ENCODE measurements at places on chromosomes 16 and 17. TPM values are rescaled to one million over a fixed set of nuclear protein-coding genes. Genes with fewer than 3 reads are reported as not detected.
A peak's percentile ranks its signal among the peaks of the same experiment; 100 is the strongest.

ANKFN1 gene
- not detected for total RNA-seq

CDRT15L2 gene
- not detected for total RNA-seq

IGSF6 gene
- total RNA-seq = not detected

PTX4 gene
- 0.40 TPM for total RNA-seq

SYNGR3 gene
- 2.8 TPM for total RNA-seq

KRT32 gene
- 1.5 TPM for total RNA-seq

DRG2 gene
- total RNA-seq = 102 TPM

TPSG1 gene
- total RNA-seq = not detected

DNA sequence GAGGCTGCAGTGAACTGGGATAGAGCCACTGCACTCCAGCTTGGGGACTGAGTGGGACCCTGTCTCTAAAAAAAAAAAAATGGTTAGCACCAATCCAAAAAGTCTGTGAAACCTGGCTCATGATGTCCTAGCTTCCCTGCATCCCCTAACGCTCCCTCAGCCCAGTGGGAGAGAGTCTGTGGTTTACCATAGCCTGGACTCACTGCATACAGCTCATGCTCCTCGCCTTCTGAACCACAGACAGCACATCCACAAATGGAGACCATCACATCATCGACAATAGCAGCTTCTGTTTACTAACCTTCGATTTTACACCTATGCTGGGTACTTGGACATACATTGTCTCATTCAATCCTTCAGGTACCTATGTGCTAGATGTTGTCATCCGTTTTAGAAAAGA, 43.6 kb downstream of the NLRC5 start:
- DNase-seq = no peak

DNA sequence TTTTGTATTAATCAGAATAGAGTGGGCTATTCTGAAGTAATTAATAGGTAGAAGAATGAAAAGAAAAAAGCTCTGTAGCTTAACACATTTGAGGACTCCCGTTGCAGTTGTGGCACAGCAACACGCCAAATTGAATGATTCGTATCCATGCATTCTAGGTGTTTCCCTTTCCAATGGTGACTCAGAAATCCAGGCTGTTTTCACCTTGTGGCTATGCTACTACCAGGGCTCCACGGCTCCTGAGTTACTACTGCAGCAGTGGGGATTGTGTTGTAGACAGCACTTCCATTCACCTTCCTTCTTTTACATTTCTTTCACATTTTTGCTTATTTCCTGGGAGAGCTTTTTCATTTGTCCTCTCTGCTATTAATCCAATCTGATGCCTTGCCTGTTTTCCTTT, 1616.4 kb downstream of the CDH8 start:
- no peak for DNase-seq

DNA sequence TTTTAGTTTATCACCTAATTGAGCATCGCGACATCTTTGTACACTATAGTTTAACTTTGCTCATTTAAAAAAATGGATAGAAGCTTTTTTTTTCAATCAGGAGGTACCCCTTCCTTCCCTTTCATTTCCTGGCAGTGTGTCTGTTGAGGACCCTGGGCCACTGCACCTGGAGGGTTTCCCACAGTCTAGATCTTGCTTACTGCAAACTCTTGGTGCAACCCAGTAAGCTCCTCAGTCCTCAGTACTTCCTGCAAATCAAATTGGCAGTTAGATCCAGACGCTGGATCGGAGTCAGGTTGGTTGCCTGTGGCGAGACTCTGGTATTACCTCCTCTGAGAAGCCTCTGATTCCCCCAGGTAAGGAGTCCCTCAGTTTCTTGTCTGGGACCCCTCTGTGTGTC, 162.0 kb downstream of the RAB11FIP4 start:
- DNase-seq = no peak

DNA sequence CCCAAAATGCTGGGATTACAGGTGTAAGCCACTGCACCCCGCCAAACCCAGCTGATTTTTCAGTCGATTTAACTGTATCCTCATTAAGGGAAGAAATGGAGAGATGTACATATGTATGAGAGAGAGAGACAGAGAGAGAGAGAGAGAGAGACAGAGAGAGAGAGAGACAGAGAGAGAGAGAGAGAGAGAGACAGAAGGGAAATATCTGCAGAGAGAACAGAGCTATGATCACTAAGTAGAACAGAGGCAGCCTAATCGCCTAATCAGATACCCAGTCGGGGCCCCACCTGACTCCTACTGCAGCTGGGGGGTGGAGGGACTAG, 70.0 kb downstream of the RBBP6 start:
- no peak for DNase-seq

DNA sequence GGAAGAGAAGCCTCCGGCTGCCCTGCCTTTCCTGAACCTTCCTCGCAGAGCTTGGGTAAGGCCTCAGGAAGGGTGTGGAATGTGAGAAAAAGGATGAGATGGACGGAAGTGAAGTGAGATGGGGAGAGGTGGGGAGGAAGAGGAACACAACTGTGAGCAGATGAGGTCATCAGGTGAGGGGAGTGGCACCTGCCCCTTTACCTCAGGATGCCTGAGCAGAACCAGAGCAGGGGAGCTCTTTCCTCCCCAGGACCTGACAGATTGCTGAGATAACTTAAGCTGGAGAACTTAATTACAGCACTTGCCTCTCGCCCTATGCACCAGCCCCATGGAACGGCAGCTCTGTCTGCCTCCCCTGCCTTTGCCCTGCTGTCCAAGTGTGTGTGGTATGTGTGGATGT, 29.8 kb downstream of the TMEM132E start:
- DNase-seq = no peak

- DNase-seq = peak; percentile 84
Observed at GRCh38 chr17:33267271-33267790, 25.8 kb downstream of the ASIC2 start.

DNA sequence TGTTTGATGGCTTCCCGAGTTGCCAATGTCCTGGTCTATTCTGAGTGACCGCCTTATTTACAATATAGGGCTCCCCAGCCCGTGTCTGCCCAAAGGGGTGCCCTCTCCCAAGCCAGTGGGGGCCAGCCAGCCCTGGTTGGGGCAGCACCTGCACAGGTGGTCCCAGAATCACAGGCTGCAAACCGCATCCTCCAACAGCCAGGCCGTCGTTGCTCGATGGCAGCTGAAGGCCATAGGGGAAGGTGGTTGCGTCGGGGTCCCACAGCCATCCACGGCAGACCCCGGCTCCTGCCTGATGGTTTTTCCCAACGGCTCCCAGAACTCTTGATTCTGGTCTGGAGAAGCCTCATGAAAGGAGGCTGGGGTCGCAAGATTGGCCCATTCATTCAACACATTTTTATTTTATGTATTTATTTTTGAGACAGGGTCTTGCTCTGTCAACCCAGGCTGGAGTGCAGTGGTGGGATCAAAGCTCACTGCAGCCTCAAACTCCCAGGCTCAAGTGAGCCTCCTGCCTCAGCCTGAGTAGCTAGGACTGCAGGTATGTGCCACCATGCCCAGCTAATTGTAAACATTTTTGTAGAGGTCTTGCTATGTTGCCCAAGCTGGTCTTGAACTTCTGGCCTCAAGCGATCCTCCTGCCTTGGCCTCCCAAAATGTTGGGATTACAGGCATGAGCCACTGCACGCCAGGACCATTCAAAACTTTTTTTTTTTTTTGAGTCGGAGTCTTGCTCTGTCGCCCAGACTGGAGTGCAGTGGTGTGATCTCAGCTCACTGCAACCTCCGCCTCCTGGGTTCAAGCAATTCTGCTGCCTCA, 79.0 kb upstream of the TOB1 start:
- DNase-seq = no peak

- no peak for DNase-seq
Observed at GRCh38 chr16:55930036-55930435, 54.9 kb upstream of the CES5A start.

DNA sequence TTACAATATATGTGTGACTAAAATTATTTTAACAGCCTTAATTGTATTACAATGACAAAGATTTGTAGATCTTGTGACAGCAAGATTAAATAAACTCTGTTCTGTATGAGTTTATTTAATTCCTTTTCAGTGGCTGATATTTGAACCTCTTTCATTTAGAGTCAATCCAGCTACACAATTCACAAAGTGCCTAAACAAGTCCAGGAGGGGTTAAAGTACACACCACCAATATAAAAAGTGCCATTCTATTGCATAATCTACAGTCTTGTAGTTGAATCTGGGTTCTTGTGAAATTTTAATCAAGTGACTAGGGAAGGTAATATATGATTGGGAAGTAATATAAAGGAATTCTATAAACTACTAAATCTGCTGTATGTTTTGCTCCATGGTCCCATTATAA, 3.9 kb upstream of the NFAT5 start:
- no peak for DNase-seq

- no peak for DNase-seq
Observed at GRCh38 chr16:69444873-69445517, 20.6 kb downstream of the CYB5B start.

- DNase-seq = peak; percentile 4
Observed at GRCh38 chr16:80836202-80836601, 31.8 kb upstream of the CDYL2 start.

- no peak for DNase-seq
Observed at GRCh38 chr16:23343643-23344612, 41.8 kb downstream of the SCNN1B start.

GRCh38 chr16:65509172-65509571, 387.3 kb upstream of the CDH11 start:
- no peak for DNase-seq

DNA sequence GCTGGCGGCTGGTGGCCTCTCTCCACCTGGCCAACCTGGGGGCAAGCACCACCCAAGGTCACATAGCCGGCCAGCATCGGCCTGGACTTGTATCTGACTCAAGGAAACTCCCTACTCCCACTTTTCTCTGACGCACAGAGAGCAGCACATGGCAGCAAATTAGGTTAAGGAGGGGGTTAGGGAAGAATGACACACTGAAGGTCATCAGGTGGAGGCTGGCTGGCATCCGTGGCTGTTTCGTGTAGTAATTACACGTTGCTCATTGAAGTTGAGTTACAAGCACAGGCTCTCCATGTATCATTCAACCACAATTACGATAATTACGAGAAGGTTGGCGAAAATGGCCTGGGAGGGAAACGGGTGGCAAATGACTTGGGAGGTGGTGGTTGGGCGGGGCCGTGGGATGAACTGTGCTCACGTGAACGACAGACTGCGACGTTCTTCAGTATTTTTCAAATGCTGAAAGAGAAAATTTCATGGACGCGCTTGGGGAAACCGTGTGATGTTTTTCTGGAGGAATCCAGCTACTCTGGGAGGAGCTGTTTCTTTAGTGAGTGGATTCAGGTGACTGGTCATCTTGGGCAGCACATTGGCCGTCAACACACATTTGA, 4.0 kb upstream of the METRNL start:
- DNase-seq = no peak

DNA sequence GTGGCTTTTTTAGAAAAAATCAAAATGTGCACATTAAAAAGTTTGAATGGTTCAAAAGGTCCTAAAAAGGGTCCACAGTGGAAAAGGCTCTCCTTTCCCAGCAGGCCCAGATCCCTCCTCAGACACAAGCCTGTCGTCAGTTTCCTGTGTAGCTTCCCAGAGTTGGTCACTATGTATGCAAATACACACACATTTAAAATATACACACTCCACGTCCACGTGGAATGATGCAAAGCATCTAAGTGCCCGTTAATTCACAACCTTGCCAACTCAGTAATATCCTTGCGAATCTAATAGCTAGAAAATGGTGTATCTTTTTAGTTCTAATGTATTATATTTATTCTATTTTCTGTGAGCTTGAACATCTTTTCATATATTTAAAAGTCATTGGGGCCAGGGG, 17.7 kb downstream of the NLRC5 start:
- DNase-seq = no peak

- peak; percentile 6 for DNase-seq
Observed at GRCh38 chr16:87414251-87414680, 22.1 kb downstream of the MAP1LC3B start.

GRCh38 chr16:50269769-50270509, 3.6 kb downstream of the ADCY7 start:
- DNase-seq = no peak

GRCh38 chr17:18362698-18363100, 651 bp downstream of the SHMT1 start:
- DNase-seq = peak; percentile 80

DNA sequence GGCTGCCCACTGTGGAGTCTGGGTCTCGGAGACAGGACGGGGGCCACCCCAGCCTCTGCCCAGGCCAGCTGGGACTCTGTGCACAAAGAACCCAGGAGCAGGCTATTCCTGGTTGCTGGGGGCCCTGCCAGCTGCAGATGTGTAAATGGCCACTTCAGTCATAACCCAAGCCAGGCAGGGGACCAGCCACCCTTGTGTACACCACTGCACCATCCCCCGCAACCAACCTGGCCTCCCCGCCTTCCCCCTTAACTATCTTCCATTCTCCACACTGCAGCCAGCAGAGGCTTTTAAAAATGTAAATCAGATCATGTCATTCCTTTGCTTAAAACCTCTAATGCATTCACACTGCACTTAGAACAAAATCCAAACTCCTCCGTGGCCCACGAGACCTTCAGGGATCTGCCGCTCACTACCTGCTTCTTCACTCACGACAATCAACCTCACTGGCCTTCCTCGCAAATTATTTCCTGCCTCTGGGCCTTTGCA, 28.3 kb downstream of the RTN4RL1 start:
- DNase-seq = no peak

- no peak for DNase-seq
Observed at GRCh38 chr16:1781254-1781653, 1.1 kb downstream of the SPSB3 start.

DNA sequence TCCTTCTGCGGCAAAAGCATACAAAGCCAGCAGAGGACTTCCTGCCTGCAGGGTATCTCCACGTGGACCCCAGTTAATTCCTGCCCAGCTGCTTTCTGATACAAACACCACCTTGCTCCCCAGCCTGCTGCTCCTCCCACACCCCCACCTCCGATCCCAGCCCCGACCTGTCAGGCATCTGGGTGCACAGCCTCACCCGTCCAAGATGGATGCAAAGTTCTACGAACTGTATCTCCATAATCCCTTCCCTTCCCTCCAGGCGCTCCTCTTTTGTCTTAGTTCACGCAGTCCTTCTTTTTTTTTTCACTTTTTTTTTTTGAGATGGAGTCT, 15.6 kb upstream of the FOXJ1 start:
- DNase-seq = no peak

GRCh38 chr17:80779961-80780380, 211.7 kb upstream of the CHMP6 start:
- DNase-seq = no peak
